ENCODE measurements at places on chromosomes 13 and 19. TPM values are rescaled to one million over a fixed set of nuclear protein-coding genes. Genes with fewer than 3 reads are reported as not detected.

Gene EPS8L1
- 10.5 TPM for total RNA-seq

Gene DMPK
- 223 TPM for total RNA-seq

Gene ZNF491
- 3.2 TPM for total RNA-seq

Gene ZNF442
- total RNA-seq: 4.5 TPM

Gene FFAR2
- 0.35 TPM for total RNA-seq

Gene CEACAM1
- 0.78 TPM for total RNA-seq

Gene MTUS2
- 36.7 TPM for total RNA-seq

Gene CDX2
- not detected for total RNA-seq

Gene OVOL3
- not detected for total RNA-seq

Gene ZNF99
- 0.02 TPM for total RNA-seq

Gene KL
- 6.6 TPM for total RNA-seq

Gene SULT2A1
- not detected for total RNA-seq

GRCh38 chr13:75452564-75452963 lies 29.4 kb downstream of the TBC1D4 start:
- no peak for ATAC-seq

- ATAC-seq: no peak
Observed at GRCh38 chr13:112991609-112992008, 22.6 kb downstream of the MCF2L start.

- no peak for ATAC-seq
Observed at GRCh38 chr13:19772306-19772705, 10.4 kb downstream of the PSPC1 start.

GRCh38 chr19:35291259-35291658 lies 702 bp upstream of the MAG start:
- no peak for ATAC-seq

DNA sequence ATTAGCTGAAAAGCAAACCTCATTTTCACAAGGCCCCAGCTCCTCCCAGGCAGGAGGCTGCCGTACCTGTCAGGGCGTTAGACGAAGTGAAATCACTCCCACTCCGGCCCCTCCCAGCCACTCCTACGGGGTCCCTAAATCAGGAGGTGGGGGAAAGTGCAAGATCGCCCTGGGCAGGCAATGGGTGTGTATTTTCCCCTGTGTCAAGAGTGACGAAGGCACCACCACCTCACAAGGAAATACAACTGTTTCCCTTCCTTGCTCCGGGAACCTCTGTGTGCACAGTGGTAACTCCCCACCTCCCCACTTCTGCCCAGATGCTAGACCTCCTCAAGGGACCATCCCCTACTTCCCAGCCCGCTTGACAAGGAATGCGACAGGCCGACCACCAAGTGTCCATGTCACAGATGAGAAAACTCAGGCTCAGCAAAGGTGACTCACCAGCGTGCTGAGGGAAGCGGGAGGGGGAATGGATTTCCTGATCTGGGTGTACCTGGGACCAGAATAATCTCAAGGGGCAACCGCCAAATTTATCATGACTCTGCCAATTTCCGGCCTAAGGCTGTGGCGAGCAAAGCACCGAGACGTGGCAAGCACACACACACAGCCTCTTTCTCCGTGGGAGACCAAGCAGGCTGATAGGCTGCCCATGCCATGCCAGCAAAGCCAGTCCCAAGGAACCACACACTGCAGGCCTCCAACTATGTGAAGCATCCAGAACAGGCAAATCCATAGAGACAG lies 7.3 kb downstream of the PPP6R1 start:
- no peak for ATAC-seq

DNA sequence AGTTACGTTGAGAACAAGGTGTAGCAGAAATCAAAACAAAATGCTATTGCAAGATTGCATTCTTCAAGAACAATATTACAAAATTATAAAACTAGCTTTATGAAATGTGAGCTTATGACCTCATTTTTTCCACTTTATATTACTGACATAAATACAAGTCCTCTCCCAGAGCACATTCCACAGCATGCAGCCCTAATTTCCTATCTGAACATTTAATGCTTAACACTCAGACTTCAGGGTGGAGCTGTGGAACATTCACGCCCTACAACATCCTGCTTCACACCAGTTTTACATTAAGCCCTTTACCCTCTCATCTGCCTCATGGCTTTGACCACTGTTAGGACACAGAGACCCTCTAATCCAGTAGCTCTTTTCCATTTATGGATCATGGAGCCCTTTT lies 65.5 kb downstream of the EPSTI1 start:
- no peak for ATAC-seq

DNA sequence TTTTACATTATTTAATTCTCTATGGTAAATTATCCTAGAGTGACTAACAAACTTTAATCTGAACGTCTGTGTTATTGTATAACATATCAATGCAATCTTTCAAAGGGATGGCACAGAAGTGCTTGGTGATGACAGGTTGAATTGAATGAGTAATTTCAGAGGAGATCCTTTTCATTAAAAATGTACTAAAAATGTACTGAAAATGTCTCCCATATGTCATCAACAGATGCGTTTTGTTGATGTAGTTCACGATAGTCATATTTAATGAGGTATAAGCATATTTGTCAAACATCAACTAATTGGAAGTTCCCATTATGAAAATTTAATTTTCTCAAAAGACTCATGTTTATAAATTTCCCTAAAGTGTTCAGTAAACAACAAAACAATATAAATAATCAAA lies 1434.7 kb upstream of the PCDH20 start:
- ATAC-seq: no peak

GRCh38 chr19:56405062-56405461 lies 930 bp downstream of the ZNF583 start:
- ATAC-seq: no peak

- no peak for ATAC-seq
Observed at GRCh38 chr19:32460476-32460875, 54.9 kb downstream of the DPY19L3 start.

DNA sequence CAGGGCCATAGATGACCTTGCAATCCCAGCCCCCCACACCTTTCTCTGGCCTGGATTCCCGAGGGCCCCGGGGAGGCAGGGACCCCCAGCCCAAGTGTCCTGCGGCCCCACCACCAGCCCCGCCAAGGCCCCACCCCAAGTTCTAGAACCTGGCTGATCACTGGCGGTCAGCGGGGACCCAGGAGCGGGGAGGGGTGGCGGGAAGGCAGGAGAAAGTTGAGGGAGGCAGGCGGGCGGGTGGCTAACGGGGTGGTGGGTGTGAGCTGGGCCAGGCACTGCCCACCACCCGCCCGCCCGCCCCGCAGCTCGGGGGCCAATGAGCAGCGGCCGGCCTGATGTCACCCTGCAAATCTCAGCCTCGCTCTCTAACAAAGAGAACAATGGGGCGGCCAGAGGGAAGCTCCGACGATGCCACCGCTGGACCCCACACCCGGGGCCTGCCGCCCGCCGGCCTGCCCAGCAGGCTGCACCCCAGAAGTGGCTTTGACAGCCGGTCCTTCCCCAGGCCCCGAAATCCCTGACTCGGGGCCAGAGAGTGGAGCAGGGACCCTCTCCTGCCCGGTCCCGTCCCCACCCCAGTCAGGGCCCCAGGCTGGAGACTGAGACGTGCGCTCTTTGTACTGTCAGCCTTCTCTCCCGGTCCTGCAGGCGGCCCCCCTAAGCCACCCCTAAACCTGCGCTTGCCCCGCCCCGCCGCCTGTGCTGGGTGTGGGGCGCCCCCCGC lies 1.6 kb downstream of the MEX3D start:
- peak; percentile 77 for ATAC-seq

GRCh38 chr13:99376132-99376531 lies 68.9 kb upstream of the GPR183 start:
- peak; percentile 34 for ATAC-seq

DNA sequence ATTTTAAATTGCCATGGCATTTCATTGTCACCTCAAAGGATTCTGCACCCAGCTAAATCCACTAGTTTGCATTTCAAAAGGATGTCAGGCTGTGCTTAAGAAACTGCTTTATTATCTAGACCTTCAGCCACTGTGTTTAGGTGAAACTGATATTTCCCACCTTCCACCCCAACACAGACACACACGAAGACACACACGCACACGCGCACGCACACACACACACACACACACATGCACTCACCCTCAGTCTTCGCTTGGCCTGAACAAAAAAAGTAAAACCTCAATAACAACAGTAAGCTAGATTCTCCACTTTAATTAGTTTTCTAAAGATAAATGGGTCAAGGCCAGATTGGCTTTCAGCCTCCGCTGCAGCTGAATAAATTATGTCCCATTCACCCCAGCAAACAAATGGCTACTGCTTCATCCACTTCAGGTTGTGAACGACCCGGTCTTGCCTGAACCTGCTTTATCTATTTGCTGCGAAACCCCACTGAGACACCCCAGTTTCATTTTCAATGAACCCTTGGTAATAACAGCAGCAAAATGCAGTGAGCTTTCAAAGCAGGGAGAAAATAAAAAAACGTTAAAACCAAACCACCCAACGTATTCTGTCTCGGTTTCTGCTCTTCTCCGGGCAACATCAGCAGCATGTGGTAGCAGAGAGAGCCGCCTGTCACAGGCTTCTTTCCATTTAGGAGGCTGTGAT lies 166.8 kb downstream of the DCT start:
- ATAC-seq: no peak

DNA sequence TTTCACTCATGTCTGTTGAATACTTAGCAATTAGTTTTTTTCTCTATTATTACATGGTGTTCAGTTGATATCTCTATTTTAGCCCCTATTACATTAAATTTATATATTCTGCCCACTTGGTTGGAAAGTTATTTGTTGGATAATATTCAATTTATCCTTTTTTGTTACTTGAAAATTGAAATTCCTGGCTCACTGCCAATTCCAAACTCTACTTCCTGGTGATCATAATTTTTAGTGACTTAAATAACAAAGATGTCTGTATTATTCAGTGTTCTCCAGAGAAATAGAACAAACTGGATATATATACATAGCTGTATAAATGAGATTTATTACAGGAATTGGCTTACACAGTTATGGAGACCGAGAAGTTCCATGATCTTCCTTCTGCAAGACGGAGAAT lies 93.6 kb downstream of the GPC5 start:
- ATAC-seq: no peak

GRCh38 chr13:41389580-41389979 lies 67.8 kb upstream of the RGCC start:
- ATAC-seq: no peak

DNA sequence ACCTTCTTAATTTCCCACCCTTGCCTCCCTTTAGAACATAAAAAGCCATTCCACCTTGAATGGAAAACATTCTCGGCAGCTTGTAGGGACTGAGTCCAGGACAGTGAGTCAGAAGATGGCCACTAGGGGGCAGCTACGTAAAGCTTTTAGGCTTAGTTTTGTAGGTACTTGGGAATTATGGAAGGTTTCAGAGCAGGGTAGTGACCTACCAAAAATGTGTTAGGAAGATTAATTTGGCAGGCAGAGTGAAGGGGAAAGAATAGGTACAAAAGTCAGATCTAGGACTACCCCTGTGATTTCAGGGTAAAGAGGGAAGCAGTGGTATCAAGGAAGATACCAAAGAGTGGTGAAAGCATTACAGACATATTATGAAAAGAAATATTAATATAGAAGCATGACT lies 198.4 kb downstream of the NDFIP2 start:
- peak; percentile 66 for ATAC-seq

DNA sequence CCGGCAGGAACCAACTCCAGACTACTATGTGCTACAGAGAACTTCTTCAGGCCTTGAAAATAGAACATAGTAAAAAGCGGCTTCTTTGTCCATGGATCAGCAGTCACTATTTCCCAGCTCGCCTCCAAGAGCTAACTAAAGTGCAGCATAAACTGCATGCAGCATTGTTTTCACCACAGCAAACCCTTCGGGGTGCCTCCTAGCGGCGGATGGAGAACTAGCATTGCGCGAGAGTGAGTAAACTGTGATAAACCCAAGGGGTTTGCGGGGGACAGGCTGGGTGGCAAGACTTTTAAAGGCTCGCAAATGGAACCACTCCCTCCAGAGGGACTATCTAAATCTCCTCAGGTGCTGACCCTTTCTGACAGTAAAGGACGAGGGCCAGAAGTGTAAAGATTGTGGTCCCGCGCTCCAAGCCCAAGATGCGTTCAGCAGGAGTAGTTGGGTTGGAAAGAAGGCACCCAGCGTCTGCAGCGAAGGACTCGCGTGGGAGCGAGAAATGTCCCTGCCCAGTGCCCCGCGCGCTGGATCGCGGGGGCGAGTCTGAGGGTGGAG lies 21.5 kb upstream of the SGCG start:
- peak; percentile 27 for ATAC-seq

GRCh38 chr19:20167020-20167644 lies at the start of gene ZNF486:
Gene ZNF486, plus strand, starts transcription at chr19:20167214. Its CDS starts 117 bp downstream, at chr19:20167331.
- peak; percentile 100 for ATAC-seq

GRCh38 chr13:112969692-112970338 lies 801 bp downstream of the MCF2L start:
- no peak for ATAC-seq

DNA sequence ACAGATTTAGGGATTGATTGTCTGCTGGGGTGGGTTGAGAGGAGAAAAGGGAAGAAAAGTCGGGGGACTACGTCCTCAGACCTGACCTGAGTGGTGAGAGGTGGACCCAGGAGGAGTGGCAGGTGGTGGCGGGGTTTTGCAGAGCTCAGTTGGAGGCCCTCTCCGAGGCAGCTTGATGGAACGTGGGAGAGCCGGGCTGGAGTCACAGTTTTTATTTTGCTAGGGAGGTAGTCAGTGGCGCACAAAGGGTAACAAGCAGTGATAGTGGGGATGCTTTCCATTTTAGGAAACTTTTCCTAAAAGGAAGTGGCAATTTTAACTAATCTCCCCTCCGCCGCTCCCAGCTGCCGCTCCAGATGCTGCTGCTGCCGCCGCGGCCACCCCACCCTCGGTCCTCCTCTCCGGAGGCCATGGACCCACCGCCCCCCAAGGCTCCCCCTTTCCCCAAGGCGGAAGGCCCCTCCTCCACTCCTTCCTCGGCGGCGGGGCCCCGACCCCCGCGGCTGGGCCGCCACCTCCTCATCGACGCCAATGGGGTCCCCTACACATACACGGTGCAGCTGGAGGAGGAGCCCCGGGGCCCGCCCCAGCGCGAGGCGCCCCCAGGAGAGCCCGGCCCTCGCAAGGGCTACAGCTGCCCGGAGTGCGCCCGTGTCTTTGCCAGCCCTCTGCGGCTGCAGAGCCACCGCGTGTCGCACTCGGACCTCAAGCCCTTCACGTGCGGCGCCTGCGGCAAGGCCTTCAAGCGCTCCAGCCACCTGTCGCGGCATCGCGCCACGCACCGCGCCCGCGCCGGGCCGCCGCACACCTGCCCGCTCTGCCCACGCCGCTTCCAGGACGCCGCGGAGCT lies 1.1 kb upstream of the ZNF581 start:
- ATAC-seq: peak; percentile 1

- no peak for ATAC-seq
Observed at GRCh38 chr19:28880735-28881401, 332.1 kb downstream of the UQCRFS1 start.

- ATAC-seq: no peak
Observed at GRCh38 chr13:106424805-106425204, 110.7 kb downstream of the EFNB2 start.

- ATAC-seq: peak; percentile 80
Observed at GRCh38 chr13:104571161-104571892, 1505.1 kb upstream of the SLC10A2 start.

DNA sequence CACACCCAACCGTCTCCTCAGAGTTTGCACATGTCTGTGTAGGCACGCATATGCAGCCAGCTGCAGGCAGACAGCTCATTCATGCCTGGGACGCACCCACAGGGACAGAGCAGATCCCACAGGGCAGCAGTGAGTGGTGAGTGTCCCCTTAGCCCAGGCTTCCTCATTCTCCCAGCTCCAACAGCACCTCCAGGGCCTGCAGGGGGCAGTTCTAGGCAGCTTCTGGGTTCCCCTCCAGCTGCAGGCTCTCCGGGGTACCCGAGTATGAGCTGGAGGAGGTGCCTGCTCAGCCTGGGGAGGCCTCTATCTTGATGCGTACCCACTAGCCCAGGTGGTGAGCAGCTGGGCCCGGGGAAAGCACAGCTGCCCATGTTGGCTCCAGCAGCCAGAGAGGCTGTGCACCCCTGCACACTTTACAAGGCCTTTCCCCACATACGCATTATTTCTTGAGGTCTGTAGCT lies 1.3 kb upstream of the SHANK1 start:
- ATAC-seq: no peak
